Myocyte (in vitro differentiated cells): ENCODE measurements at places on chromosomes 13 and 19. TPM values are rescaled to one million over a fixed set of nuclear protein-coding genes. Genes with fewer than 3 reads are reported as not detected.

The C1QTNF9B gene
- not detected in 2 replicates for total RNA-seq

The ELAVL1 gene
- 34.8 and 43.7 TPM in 2 replicates for total RNA-seq

- no peak for DNase-seq
Observed at GRCh38 chr13:42729857-42730402, 51.5 kb upstream of the FAM216B start.

- DNase-seq, result no peak
Observed at GRCh38 chr13:20799726-20800416, 26.1 kb upstream of the EEF1AKMT1 start.

DNA sequence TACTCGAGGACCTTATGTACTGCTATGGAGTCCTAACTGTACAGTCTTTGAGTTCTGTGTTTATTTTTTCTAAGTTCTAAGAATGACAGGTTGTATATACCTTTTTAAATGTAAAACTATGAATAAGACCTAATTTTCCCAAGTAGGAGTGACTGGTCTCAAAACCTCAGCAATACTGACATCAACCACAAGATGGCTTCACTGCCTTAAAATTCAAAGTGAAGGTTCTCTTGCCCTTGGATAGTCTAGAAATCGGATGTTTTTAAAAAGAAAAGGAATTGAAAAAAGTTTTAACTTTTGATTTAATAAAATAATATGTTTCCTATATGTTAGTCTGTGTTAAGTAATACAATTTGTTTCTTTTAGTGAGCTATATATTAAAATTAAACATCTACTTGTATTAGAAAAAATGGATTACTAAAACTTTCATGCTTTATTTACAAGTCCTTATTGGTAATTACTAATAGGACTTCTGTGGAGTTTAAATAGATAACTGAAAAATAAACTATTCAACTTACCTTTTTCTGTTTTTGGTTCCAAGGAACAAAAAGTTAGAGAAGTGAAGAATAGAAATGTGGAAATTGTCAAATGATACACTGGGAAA, 52.0 kb downstream of the TDRD3 start:
- peak; percentile 71 for DNase-seq

- peak; percentile 71 for DNase-seq
Observed at GRCh38 chr19:53037101-53038097, 7.1 kb upstream of the ERVV-2 start.

GRCh38 chr13:111956261-111957151, 110.4 kb upstream of the SOX1 start:
- DNase-seq, result no peak

GRCh38 chr19:35349614-35350521, 2.2 kb downstream of the FFAR1 start:
- no peak for DNase-seq

DNA sequence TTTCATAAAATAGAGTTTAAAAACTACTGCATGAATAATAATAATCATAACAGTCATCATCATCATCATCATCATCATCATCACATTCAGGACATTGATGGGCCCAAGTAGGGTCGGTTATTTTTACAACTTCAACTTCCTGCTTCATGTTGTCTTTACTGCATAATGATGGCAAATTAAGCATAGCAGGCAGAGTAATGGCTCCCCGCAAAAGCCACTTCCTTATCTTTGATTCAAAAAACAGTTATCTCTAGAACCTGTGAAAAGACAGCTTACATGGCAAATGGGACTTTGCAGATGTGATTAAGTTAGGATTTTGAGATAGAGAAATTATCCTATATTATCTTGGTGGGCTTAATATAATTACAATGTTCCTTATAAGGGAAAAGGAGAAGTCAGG, 792.9 kb downstream of the LIG4 start:
- no peak for DNase-seq
